ENCODE measurements at places on chromosomes 1 and 21.

GRCh38 chr1:109979489-109980091 lies 5.0 kb upstream of the AHCYL1 start:
- DNase-seq = peak; percentile 52

- DNase-seq = no peak
Observed at GRCh38 chr1:30088594-30088993, 634.8 kb downstream of the MATN1 start.

DNA sequence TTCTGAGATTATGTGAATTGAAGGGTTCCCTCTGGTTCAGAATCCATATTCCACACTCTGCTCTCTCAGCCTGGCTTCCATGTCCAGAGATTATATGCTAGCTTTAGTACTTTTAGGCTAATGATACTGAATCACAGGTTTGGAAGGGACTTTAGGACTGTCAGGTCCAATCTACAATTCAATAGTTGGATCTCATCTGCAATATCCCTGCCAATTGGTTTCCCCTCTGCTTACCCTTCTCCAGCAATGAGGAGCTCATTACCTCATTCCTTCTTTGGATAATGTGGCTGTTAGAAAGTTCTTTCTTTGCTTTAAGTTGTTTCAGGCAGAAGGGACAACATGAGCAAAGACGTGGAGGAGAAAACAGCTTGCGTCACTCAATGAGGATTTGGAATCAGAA lies 245.3 kb downstream of the PLPP3 start:
- DNase-seq = no peak

- DNase-seq = peak; percentile 71
Observed at GRCh38 chr1:241985787-241986186, 13.1 kb downstream of the MAP1LC3C start.

GRCh38 chr1:158732524-158732923 lies 12.0 kb upstream of the OR6K3 start:
- DNase-seq = no peak

GRCh38 chr1:111948209-111949171 lies 41.0 kb downstream of the KCND3 start:
- DNase-seq = no peak

DNA sequence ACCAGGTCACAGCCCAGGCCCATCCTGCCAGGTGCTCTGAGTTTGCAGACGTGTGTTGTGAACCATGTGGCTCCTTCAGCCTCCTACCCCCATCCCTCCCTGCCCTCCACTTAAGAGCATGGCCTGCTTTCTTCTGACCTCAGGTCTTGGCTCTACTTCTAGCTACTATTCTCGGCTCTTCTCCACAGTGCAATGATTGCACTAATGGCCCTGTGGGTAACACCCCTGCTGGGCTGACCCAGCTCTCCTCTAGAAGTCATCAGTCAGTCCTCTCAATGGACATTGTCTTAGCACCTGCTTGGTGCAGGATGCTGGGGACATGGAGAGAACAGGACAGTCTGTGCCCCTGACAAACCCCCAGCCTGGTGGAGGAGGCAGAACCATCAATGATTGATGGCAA lies 22.2 kb upstream of the IFFO2 start:
- no peak for DNase-seq

Measured in choroid plexus epithelial cell (primary cell).